BJ (cell line): ENCODE measurements at places on chromosomes 12 and 14.

DNA sequence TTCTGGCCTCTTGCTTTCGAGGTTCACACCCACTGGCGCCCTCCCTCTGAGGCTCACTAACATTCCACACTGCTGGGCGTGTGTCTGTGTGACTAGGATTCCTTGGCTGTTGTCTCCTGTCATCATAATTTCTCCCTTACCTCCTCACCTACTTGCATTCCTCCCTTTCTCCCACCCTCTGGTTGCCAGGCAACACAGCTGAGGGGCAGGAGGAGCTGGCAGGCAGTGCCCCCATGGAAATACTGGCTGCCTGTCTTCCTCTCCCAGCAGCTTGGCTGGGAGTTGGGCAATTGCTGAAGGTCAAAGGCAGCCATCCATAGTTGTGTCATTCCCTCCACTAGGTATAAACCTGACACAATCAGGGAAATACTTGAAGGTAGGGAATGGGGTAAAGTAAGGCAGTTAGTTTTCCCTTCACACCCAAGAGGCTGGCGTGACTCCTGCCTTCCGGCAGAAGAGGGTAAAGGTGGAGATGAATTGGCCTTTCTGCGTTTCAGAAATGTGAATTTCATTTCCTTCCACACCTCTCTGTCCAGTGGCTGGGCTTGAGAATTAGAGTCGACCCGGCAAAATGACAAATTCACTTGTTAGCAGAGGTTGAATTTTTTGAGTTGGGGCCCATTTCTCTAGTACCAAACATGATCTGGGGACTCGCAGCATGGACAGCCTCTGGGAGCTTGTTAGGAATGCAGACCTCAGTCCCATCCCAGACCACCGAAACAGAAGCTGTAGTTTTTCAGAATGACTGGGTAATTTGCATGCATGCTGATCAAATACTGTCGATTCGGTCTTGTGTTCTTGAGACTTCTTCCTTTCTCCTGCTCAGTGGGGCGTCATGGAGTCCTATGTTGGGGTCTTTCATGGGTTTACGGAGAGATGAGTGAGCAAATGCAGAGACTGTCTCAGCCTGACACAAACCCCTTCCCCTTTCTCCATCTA, 24.3 kb upstream of the EMP1 start:
- DNase-seq, result no peak

DNA sequence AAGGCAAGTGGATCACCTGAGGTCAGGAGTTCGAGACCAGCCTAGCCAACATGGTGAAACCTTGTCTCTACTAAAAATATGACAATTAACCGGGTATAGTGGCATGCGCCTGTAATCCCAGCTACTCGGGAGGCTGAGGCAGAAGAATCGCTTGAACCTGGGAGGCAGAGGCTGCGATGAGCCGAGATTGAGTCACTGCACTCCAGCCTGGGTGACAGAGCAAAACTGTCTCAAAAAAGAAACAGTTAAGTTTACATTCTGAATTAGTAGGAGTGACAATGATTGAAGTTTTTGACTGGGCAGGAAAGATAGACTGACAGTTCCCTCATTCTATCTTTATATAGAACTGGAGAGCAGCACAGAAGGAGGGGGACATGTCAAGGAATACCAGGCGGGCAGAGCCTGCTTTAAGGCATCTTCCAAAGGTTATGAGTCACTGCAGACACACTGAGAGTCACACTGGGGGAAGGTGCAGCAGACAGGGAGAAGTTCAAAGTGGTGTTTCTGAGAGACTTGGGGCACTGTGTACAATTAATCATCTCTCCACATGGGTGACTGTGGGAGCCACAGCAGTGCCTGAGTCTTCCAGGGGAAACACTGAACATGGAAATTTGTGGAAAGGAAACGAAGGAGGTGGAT, 42.8 kb upstream of the RNASE3 start:
- DNase-seq, result no peak

DNA sequence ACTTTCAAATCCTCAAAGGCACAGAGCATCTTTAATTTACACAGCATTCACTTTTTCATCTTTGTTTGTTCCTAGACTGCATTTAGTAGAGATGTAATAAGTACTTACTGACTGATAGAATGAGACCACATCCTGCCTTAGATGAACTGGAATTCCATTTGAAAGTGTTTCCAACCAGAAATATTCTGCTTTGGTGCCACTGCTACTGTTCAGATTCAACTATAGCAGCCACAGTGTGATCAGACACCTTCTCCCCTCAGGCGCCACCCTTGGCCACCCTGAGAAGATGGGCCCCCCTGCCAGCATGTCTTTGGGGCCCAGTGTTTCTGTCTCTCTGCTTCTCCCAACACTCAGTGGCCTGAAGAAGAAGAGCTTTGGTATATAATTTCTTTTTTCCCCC, 449.1 kb downstream of the RAD51B start:
- no peak for DNase-seq

- DNase-seq, result no peak
These were observed 209.3 kb upstream of the RGS6 start for GRCh38 chr14:71722885-71723284.

DNA sequence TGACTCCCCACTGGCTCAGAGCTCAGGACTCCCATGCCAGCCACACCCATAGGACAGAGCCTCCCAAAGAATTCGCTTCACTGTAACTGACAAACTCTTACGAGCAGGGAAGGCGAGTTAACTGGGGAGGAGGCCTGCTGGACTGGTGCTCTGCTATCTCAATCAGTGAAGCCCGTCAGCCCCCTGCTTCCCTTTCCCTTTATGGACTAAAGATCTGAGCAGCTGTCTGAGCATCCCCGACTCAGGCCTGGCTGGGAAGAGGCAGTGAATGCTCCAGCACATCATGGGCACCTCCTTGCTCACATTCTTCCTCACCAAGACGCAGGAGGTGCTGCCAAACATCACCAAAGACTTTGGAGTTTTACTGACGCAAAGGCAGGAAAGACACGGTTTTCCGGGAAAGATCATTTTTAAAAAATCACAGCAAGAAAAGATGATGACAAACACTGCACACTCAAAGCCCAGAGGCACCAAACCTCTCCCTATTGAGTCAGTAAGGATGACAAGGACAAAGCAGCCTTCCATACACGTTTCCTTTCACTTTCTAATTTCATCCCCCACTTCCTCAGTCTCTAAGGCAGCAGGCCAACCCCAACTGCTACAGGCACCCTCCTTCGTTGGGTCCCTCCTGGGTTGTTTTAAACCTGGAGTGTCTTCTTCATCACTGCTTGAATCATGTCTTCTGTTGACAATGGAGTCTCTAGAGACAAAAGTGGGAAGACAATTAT, 45.0 kb upstream of the P2RX7 start:
- no peak for DNase-seq

DNA sequence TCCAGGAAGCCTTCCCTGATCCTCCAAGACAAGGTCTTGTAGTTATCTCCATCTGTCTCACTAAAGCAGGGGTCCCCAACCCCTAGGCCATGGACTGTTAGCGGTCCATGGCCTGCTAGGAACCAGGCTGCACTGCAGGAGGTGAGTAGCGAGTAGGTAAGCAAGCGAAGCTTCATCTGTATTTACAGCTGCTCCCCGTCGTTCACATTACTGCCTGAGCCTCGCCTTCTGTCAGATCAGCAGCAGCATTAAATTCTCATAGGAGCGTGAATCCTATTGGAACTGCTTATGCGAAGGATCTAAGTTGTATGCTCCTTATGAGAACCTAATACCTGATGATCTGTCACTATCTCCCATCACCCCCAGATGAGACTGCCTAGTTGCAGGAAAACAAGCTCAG, 12.4 kb upstream of the NFYB start:
- no peak for DNase-seq

DNA sequence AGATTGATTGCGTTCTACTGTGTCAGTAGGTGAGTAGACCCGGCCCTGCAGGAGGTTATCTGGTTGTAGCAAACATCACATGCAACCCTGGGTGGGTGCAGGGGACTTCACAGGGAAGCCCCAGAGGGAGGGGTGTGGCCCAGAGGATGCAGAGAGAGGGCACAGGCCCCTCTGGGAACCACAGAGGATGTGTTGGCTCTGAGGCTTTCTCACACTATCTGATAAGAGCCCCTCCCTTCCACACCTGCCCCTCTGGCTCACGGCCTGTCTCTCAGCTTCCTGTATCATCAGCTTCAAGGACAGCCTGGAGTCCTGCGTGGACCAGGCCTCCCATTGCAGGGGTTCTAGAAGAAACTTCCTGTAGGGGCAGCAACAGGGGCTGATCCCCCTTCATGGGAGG, 101.9 kb downstream of the RIN3 start:
- no peak for DNase-seq

DNA sequence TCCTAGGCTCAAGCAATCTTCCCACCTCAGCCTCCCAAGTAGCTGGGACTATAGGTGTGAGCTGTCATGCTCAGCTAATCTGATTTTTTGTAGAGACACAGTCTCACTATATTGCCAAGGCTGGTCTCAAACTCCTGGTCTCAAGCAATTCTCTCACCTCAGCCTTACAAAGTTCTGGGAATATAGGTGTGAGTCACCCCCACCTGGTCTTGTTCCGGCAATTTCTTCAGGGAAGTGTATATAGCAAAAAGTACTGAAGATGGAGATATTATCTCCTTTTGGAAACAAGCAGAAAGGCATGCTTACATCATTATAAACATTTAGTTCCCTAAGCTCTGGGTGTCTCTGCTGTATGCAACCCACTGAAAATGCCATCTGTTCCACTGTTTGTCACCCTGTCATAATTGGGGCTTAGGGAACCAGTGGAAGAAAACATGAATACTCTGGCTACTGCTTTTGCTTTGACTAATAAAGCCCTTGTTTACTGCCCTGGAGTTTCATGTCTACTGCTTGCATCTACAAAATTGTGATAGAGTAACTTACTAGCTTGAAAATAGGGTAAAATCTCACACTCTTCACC, 940.2 kb downstream of the GALC start:
- DNase-seq, result no peak

GRCh38 chr14:32202491-32202997, 525 bp downstream of the RNU6-8 start:
- no peak for DNase-seq

- no peak for DNase-seq
These were observed 227.7 kb upstream of the CRY1 start for GRCh38 chr12:107320929-107321631.

GRCh38 chr12:39378341-39378740, 64.6 kb downstream of the KIF21A start:
- DNase-seq, result no peak

- DNase-seq, result no peak
These were observed 568 bp upstream of the SIVA1 start for GRCh38 chr14:104752423-104752734.

GRCh38 chr14:87076146-87076545, 916.8 kb downstream of the GALC start:
- DNase-seq, result no peak

DNA sequence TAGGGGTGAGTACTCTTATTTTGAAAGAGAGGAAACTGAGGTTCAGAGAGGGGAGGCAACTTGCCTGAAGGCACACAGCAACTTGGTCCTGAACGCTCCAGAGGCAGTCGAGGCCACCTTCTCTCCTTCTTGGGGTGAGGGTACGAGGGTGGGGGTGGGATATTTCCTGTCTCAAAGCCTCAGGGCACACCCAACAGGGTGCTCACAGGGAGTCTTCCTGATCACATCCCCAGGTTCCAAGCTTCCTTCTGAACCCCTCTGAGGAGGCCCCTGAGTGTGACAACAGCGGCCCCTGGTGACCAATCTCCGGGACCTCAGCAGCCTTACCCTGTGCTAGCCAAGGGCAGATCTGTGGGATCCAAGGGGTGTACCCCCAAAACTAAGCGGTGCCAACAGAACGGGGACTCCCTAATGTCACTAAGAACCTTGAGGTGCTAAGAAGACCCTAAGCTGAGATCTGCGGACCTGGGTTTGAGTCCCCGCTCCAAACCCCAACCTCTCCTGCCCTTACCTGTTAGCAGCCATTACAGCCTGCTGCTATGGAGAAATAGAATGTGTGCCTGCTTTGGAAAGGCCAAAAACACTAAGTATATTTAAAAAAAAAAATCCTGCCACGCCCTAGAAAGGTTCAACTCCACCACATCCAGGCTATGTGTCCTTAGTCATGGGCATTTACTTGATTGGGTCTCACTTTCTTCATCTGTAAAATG, 57.9 kb downstream of the TRPV4 start:
- DNase-seq, result no peak

GRCh38 chr14:88417594-88417993, 32.1 kb downstream of the SPATA7 start:
- DNase-seq, result no peak

GRCh38 chr14:100723830-100724437, 2.8 kb upstream of the DLK1 start:
- no peak for DNase-seq

- no peak for DNase-seq
These were observed 181.9 kb downstream of the PRKCH start for GRCh38 chr14:61503167-61503801.

DNA sequence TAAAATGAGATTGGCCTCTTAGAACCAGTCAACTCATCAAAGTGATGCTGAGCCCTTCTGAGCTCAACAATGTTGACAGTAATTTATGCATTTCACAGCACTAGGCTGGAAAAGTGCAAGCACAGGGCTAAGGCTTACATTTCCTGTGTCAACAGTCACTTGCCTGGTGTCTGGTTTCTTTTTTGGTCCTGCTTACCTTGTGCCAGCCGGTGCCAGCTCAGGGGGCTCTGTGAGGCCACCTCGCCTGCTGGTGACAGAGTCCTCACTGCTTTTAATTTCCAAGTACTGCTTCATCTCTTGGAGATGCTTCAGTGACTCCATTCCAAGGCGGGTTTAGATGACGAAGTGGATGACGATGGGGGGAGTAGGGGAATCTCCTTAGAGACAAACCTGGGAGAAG, 53.1 kb upstream of the KCNA1 start:
- DNase-seq, result no peak

DNA sequence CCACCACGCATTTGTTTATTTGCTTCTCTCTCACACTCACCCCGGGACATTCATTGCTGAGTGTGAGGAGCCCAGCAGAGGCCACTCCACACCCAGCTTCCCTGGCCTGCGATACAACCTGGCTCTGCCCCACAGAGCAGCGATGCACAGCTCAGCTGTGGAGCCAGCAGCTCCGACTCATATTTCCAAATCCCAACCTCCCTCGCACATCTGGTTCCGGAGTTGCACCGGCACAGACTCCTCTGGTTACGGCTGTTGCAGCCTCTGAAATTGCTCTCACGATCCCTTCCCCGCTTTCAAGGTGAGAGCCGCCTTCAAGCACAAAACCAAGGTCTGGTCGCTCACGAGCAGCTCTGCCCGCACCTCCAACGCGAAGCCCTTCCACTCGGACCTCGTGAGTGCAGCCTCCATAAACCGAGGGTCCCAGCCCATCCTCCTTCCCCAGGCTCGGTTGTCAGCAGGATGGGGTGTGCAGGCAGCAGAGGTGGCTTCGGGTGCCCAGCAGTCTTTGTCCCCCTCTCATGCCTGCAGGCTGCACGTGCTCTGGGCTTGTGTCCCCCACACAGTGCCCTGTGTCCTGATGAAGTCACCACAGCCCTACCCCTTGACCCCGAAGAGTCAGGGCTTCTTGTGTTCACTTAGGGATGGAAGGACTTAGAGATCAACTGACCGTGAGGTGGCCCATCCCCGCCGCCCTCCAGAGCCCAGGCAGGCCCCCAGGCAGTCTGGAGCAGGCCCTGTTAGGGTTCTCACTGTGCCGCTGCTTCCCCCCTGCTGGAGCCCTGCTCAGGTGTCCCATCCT, 184.3 kb downstream of the ADGRD1 start:
- no peak for DNase-seq

GRCh38 chr12:81863406-81863805, 104.3 kb upstream of the PPFIA2 start:
- no peak for DNase-seq
